ENCODE measurements at places on chromosomes 3 and 15.

DNA sequence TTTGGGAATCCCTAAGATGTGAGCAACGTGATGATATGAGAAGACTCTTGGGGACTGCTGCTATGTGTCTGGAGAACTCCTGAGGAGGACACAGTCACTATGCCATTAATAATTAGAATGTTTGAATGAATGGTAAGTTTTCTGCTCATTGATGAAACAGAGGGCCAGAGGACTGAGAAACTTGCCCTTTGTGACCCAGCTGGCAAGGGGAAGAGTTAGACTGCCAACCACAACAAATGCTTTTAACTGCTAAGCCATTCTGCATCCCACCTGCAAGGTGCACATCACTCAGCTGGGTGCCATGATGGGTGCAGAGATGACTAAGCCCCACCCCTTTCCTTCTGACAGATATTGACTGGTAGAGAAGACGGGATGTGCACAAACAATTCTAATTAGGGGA is 249.6 kb downstream of the THRB start:
- DNase-seq = no peak

DNA sequence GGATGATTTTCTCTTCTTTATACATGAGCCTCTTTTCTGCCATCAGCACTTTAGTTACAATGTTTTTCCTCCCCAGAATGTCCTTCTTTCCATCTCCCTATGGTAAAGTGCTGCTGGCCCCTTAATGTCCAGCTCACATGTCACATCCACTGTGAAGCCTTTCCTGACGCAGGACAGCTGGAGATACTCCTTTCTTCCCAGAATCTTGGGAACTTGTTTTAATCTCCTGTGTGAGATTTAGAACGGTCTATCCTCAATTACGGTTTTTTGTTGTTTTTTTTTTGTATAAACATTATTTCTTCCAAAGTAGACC is 147.7 kb upstream of the TSC22D2 start:
- no peak for DNase-seq

DNA sequence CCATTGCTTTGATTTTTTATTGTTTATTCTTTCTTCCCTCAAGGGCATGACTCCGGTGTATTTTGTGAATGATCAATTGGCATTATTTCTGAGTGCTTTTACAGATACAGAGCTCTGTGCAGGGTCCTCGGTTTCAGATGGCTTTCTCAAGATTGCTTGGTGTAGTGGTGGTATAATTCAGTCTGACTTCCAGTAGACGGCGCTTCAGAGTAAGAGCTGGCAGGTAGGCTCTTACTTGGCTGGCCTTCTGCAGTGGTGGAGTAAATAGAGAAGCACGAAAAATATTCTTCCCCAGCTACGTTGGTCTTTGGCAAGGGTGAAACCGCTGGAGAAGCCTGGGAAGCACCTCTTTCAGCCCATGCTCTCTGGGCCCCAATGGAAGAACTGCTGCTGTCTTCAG is 723.0 kb upstream of the BCHE start:
- DNase-seq = no peak

DNA sequence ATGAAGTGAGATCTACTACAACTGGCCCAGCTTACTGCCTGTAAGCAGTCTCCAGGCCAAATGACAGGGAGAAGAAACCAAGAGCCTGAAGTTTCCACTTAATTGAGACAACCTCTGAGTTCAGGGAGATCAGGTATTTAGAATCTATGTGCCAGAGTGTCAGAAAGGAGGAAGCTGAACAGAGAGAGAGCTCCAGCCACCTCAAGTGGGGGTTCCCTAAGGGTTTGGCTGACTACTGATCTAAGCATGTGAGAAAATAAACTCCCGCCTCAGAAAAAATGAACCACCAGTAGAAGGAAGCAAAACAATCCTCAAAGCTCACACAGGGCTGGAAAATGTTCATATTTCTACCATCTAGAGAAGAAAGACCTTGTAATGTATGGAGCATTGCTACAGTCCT is 25.0 kb downstream of the ADAM10 start:
- no peak for DNase-seq

DNA sequence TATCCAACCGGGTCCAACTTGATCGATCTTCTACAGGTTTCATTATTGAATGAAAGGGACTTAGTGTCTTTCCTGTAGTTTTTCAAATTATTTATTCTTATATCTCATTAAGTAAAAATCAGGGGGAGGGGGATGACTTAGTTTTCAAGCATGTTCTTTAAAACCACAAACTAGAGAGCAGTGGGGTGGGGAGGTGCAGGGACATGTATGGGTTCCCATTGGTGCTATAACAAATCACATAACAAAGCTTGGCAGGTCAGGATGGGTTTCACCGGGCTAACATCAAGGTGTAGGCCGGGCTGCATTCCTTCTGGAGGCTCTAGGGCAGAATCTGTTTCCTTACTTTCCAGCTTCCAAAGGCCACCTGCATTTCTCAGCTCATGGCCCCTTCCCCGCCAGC is 32.7 kb downstream of the CCNL1 start:
- no peak for DNase-seq

GRCh38 chr3:65655061-65655460 is 383.7 kb downstream of the MAGI1 start:
- DNase-seq = no peak

- DNase-seq = no peak
Measured at GRCh38 chr3:168341192-168341815, 245.6 kb upstream of the GOLIM4 start.

DNA sequence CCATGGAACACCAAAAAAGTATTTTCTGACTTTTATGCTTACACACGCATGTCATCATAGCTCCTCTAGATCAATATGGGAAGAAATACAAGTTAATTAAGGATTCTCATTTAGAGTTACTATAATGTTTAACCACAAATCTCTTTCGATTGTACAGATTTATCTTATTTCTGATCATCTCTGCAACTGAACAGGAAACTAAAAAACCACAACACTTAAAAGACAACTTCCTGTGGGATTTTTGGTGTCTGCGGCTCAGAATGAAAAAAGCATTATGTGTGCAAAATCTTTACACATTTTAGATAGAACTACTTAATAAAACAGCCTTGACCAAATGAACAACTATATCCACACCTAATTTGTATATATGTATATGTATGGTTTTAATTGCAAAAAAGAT is 3.0 kb upstream of the TJP1 start:
- DNase-seq = no peak

- no peak for DNase-seq
Measured at GRCh38 chr15:44811337-44811736, 75.0 kb downstream of the TRIM69 start.

DNA sequence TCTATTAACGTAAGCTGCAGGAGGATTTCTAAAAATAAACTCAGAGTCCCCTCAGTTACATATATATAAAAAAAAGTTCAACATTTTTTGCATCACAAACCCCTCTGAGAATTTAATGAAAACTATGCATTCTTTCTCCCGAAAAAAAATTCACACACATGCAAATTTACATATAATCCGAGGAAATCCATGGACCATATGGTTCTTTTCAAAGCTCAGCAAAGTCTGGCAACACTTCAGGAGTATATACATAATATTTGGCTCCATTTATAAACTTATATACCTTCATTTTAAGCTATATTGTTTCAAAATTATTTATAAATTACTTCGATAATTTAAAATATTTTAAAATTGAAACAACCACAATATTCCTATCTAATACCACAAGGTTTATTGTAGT is 140.7 kb upstream of the PLXND1 start:
- no peak for DNase-seq

GRCh38 chr3:12135029-12135657 is 23.6 kb downstream of the TIMP4 start:
- DNase-seq = no peak

DNA sequence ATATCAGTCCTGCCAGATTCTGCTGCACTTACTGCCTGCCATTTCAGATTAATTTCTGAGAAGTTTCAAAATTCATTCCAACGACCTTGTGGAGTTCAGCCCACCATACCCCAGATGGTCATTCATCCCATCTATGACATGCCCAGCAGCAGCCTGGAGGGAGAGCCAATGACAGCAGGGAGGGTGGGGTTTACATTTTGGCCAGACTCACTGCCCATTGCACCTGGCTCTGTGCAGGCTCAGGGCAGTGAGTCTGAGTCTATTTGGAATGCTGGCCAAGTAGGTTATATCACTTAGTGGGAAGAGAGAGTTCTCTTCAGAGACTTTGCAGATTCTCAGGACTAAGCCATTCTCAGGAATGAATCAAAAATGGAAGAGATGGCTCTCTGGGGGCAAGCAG is 21.5 kb downstream of the SRPRB start:
- no peak for DNase-seq

- no peak for DNase-seq
Measured at GRCh38 chr3:36197151-36197550, 183.2 kb upstream of the STAC start.

DNA sequence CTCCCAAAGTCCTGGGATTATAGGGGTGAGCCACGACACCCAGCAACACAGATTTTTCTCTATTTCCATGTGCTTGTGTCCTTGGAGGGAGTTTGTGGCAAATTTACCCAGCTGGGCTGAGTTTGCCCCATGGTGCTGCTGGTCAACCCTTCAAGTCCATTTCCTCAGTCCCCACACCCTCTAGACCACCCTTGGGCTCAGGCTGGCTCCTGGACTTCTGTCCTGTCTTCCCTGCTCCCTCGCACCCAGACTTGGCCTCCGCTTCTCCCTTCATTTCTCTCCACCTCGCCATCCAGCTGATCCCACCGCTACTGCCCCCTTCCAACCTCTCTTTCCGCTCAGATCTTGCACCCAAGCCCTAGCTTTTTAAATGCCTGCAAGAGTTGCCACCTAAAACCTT is 7.3 kb upstream of the RHOV start:
- no peak for DNase-seq

DNA sequence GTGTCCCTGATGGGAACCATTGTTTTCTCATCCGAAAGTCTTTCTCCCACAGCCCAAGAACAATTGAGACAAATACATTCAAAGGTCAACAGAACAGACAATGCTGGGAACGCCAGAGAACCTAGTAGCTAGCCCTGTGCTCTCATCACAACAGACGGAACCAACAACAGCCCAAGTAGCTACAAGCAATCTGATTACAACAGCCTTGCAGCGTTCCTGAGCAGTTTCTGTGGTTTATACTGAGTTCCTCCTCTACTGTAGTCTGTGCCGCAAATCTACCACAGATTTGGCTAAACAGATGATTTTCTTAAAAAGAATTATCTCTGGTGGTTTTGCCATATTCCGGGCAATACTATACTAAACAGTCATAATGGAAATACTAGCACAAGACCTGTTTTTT is 435.6 kb downstream of the MECOM start:
- no peak for DNase-seq

GRCh38 chr15:34292621-34293020 is 45.0 kb downstream of the SLC12A6 start:
- DNase-seq = no peak

- no peak for DNase-seq
Measured at GRCh38 chr15:92629975-92630626, 25.5 kb downstream of the FAM174B start.

Data from stimulated activated CD4-positive, alpha-beta T cell treated with anti-CD3 and anti-CD28 coated beads, Interleukin-1b, Interleukin-23, amount 100 ng/mL, for 1 hour (primary cell).